Lung (tissue), 17 donors: ENCODE measurements at places on chromosomes 6 and 20.

- DNase-seq, result no peak
- H3K27ac ChIP-seq, result no peak overlapping the region
- H3K36me3 ChIP-seq, result no peaks in the 10 kb centered on the region
- no peaks in the 10 kb centered on the region for H3K4me1 ChIP-seq
Observed at GRCh38 chr20:48556956-48557355, 270.8 kb downstream of the PREX1 start.

- H3K27me3 ChIP-seq, result no peaks in the 10 kb centered on the region
- H3K4me1 ChIP-seq, result no peaks in the 10 kb centered on the region
- H3K36me3 ChIP-seq, result no peaks in the 10 kb centered on the region
- no peak for DNase-seq
Observed at GRCh38 chr6:151376440-151376839, 14.9 kb downstream of the ZBTB2 start.

DNA sequence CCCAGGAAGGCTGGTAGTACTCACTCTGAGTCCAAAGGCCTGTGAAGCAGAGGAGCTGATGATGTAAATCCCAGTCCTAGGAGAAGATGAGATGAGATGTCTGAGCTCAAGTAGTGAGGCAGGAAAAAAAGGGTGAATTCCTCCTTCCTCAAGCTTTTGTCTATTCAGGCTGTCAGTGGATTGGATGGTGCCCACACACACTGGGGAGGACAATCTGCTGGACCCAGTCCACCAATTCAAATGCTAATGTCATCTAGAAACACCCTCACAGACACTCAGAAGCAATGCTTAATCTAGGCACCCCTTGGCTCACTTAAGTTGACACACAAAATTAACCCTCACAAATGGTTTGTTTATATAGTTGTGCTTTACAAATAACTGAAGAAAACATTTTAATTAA, 94.6 kb downstream of the CD109 start:
- no peak overlapping the region for H3K27ac ChIP-seq
- H3K4me3 ChIP-seq, result no peak overlapping the region
- no peaks in the 10 kb centered on the region for H3K4me1 ChIP-seq
- no peak for DNase-seq

DNA sequence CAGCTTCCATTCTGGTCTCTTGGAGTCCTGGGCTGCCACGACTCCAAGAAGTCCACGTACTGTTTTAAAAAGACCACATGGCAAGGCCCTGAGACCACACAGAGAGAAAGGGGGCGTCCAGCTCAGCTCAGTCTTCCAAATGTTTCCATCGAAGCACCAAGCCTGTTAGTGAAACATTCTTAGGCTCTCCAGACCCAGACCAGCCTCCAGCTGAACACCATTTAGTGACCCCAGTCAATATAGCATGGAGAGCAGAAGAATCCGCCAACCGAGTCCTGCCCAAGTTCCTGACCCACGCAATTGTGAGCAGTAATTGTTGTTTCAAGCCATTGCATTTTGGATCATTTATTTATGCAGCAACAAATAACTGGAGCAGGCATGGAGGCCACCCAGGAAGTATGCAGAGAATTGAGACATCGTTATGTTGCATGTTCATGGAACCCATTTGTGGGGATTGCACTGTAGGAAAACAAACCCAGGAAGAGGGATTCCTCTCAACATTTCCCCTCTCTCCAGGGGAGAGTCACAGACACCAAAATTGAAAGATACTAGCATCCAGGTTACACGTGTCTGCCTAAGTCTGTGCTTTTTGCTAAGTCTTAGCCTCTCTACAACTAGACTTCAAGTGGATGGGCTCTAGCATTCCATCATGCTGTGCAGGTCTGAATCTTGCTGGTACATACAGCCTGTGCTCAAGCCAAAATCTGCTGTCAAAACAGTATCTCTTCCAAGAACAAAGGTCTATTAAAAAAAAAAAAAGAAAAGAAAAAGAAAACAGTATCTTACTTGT, 42.7 kb downstream of the SNRNP48 start:
- H3K27me3 ChIP-seq, result no peaks in the 10 kb centered on the region
- no peak overlapping the region for H3K27ac ChIP-seq
- no peak for DNase-seq
- H3K4me1 ChIP-seq, result no peaks in the 10 kb centered on the region
- no peak overlapping the region for H3K4me3 ChIP-seq

GRCh38 chr6:154488802-154489437, 21.6 kb downstream of the CNKSR3 start:
- no peak for DNase-seq
- H3K4me1 ChIP-seq, result no peaks in the 10 kb centered on the region
- H3K36me3 ChIP-seq, result no peaks in the 10 kb centered on the region
- no peaks in the 10 kb centered on the region for H3K27me3 ChIP-seq
- no peak overlapping the region for H3K27ac ChIP-seq
- no peak overlapping the region for H3K4me3 ChIP-seq

DNA sequence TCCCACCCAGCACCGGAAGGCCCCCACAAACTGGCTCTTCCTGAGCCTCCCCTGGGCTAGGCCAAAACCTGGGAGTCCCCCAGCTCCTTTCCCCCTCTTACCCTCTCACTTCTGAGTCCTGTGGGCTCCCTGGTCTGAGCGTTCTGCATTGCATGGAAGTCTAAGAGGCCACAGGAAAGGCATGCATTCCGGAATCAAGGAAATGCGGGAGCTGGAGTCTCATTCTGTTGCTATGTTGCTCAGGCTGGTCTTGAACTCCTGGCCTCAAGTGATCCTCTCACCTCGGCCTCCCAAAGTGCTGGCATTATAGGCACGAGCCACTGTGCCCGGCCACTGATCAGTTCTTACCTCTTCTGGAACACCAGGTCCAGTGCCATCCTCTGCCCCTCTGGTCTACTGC, 45.9 kb downstream of the UBE2V1 start:
- no peaks in the 10 kb centered on the region for H3K36me3 ChIP-seq
- DNase-seq, result no peak
- H3K27ac ChIP-seq, result no peak overlapping the region
- H3K4me3 ChIP-seq, result no peak overlapping the region
